ENCODE measurements at places on chromosomes 4 and X. TPM values are rescaled to one million over a fixed set of nuclear protein-coding genes. Genes with fewer than 3 reads are reported as not detected.

The USP51 gene
- 4.0 TPM for total RNA-seq

The SLC7A11 gene
- 0.77 TPM for total RNA-seq

The DMRTC1 gene
- total RNA-seq, result not detected

The SMARCAD1 gene
- total RNA-seq, result 21.0 TPM

The EVC2 gene
- total RNA-seq, result 3.2 TPM

- DNase-seq, result peak; percentile 79
Measured at GRCh38 chr4:153432965-153433753, 33.0 kb upstream of the TMEM131L start.

GRCh38 chrX:49171752-49172279, at the start of gene PLP2:
PLP2 (plus strand) TSS chrX:49171898; CDS start chrX:49172001, 103 bp downstream.
- peak; percentile 67 for DNase-seq

DNA sequence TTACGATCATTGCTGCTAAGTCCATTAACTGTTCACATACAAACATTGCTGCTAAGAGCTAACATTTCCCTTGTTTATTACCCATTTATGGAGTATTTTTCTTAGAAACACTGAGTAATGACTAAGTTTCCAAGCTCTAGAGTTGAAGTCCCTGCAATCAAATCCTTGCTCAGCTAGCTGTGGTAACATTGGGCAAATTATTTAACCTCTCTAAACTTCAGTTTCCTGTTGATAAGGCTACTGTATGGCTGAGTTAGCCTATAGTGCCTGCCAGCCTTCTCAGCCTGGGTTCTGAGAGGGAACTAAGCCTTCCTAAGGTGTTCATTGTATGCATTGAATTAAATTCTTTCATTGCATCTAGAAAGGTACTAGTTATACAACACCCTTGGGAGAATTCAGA, 15.2 kb upstream of the SCOC start:
- no peak for DNase-seq

GRCh38 chrX:9745417-9746115, 20.1 kb downstream of the GPR143 start:
- DNase-seq, result no peak

DNA sequence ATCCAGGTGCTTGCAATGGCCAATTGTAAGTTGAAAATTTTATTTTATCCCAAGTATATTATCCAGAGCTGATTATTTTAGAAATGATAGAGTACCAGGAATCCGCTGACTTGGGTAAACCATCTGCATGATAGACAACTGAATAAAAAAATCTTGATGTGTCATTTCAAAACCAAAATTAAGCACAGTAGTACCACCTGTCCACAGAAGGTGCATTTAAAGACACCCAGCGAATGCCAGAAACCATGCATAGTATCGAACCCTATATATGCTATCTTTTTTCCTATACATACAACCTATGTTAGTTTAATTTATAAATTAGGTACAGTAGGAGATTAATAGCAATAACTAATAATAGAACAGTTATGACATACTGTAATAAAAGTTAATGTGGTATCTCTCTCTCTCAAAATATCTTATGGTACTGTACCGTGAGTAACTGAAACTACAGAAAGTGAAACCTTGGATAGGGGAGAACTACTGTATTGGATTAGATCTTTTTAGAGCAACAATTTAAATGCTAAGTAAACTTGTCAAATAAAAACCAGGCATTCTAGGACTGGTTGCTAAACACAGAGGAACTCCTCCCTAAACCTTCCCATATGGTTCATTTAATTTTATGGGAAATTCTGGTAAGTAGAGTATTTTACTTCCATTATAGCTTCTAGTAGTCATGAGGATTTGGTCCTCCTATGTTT, 6.2 kb downstream of the NEIL3 start:
- DNase-seq, result no peak

- peak; percentile 47 for DNase-seq
Measured at GRCh38 chr4:145870155-145871020, 68.2 kb downstream of the ZNF827 start.

DNA sequence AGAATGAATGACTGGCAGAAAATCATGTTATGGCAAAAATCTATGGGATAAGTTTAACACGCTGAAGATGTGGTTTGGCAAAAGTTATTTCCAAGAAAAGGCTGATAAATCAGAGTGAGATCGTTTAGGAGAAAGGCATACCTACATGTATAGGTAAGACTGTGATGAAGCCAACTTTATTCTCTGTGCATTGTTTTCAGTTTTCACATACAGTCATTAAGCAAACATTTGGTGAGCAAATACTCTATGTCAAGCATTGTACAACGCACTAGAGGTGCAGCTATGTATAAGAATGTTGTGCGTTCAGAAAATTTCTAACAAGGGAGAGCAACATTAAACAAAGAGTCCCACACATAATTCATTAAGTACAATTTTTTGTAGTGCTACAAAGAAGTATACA, 121.7 kb downstream of the TEX13A start:
- no peak for DNase-seq

- DNase-seq, result no peak
Measured at GRCh38 chr4:129561886-129562671, 466.1 kb downstream of the C4orf33 start.

DNA sequence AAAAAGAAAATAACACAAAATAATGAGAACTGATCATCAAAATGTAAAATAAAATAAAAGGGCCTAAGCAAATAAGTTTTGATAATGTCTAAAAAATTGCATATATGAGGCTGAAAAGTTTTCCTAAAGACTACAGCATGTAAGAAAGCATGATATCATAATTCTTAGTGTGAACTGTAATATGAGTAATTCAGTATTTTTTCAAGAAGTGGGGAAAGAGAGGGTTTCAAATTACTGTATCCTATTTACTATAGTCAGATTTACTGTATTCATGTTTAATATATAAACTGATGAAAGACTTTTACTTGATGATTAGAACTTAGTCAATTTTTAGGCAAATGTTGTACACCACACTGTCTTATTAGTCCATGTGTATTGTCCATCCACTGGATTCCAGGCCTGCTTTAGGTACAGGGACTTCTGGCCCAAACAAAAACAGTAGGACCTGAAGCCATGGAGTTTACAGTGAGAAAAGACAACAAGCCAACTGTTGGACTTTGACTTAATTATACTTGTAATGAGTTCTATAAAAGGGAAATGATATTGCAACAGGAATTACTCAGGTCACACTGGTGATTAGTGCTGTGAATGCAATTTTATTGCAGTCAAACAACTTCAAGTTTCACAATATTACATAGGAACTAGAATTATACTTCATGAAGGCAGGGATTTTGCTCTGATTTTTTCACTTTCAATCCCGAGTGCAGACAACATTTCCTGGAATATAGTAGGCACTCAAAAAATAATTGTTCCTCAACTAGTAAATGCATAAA, 517.7 kb upstream of the GALNT7 start:
- no peak for DNase-seq

GRCh38 chrX:149630681-149631233, 835 bp downstream of the TMEM185A start:
- no peak for DNase-seq

DNA sequence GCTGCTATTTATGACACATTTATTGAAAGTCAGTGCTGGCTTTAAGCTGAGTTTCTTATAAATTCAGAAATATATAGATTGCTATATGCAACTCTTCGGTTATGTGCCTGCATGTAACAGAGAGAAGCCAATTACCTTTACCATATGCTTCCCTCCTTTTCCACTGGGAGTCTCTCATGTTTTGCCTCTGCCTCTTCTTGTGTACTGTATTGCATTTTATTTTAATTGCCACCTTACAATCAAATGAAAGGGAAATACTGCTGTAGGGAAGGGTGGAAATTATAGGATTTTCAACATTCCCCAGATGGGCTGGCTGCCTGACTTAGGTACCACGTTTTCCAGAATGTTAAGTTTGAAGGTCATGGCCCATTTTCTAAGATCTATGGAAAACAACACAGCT, 655.4 kb upstream of the SLIT2 start:
- no peak for DNase-seq

- no peak for DNase-seq
Measured at GRCh38 chr4:25847329-25847728, 15.5 kb downstream of the SEL1L3 start.
